Activated CD4-positive, alpha-beta T cell treated with anti-CD3 and anti-CD28 coated beads, Interleukin-2, amount 50 U/mL, for 1 hour (primary cell): ENCODE measurements at places on chromosomes 2 and 18.

GRCh38 chr2:17971531-17972125 lies 93.2 kb downstream of the KCNS3 start:
- DNase-seq, result no peak

- DNase-seq, result no peak
Measured at GRCh38 chr18:8279781-8280330, 329.4 kb upstream of the RAB12 start.

DNA sequence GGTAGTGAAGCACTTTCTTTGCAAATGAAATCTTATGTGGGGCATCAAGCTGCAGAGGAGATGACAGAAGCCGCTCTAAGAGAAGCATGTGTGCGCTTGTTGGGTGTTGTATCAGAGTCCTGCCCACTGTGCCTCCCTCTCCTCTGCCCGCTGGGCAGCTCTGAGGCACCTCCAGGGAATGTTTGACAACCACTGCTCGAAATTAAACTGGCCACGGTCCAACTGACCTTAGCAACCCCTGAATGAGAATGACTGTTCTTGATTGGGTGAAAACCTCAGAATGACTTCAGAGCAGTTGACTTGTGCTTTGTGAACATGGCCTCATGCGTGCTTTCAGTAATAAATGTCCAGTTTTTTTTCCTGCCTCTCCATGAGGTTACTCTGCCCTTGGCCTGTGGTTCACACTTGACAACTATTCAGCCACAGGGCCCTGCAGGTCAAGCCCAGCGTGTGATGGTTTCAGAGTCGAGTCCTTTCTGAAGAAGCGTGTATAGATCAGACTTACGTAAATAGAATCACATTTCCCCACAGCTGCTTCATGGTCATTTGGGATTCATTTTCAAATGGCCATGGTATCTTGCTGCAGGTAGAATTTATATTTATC lies 94.9 kb downstream of the SLC4A3 start:
- DNase-seq, result no peak

DNA sequence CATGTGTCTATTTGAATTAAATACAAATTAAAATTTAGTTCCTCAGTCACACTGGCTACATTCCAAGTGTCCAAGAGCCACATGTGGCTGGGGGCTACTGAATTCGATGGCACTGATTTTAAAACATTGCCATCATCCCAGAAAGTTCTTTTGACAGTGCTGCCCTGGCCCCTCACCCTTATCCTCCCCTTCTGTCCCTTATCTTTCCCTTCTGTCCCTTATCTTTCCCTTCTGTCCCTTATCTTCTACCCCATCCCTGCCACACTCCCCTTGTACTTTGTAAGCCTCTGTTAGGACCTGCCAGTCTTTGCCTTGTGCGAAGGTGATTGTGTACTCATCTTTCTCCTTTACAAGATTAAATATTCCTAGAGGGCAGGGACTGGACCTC lies 85.2 kb downstream of the DNMT3A start:
- no peak for DNase-seq

GRCh38 chr2:69525261-69525660 lies 88.0 kb upstream of the NFU1 start:
- no peak for DNase-seq

DNA sequence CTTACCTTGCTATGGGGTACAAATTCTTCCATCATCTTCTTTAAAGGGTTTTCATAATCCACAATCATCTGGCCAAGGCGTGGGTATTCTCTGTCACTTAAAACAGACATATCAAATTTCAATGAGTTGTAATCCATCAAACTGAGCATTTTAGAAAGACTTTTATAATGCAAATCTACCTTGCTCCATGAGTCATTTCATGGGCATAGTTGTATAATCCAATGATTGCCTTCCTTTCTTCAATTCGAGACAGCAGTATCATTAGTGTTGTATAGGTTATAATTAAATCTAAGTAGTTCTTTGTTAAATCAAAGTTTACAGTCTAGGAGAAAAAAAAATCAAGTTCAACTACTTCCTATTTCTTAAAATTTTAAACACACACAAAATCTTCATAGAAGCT lies 36.3 kb downstream of the NCKAP1 start:
- no peak for DNase-seq

GRCh38 chr2:98478088-98478551 lies 33.5 kb downstream of the INPP4A start:
- DNase-seq, result no peak

- no peak for DNase-seq
Measured at GRCh38 chr18:22681908-22682307, 251.2 kb upstream of the RBBP8 start.

- DNase-seq, result no peak
Measured at GRCh38 chr2:161956738-161957137, 117.3 kb downstream of the DPP4 start.

DNA sequence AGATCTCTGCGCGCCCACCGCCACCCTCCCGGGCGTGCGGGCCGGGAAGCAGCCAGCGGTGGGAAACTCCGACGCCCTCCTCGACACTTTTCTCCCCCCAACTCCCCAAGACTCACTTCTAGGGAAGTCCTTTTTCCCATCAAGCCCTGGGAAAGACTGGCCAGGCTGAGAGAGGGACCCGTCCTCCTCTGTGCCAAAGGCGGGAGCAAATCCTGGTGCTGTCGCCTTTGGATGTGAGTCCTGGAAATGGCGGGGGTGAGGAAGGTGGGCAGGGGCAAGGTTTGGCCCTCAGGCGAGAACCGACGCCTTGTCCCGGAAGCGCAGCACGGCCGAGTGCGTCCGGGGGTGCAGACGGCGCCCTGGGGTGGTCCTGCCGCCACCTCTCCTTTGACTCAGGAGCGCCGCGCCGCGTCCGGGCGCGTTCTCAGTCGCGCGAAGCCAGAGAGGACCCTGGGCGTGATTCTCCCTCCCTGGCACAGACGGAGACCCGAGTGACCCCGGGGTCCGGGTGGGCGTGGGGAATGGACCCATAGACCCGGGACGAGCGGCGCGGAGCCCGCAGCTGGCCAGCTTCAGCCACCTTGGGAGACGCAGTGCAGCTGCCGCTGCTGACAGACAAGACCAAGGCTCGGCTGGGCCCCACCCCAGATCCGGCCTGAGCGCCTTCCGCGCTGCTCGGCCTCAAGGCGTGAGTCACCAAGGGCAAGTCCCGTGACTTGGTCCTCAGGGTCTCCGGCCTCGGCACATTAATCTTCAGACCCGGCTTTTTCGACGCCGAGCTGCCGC lies 3.5 kb upstream of the LBX2 start:
- peak; percentile 23 for DNase-seq

- no peak for DNase-seq
Measured at GRCh38 chr2:162433491-162433890, 89.6 kb downstream of the GCA start.

DNA sequence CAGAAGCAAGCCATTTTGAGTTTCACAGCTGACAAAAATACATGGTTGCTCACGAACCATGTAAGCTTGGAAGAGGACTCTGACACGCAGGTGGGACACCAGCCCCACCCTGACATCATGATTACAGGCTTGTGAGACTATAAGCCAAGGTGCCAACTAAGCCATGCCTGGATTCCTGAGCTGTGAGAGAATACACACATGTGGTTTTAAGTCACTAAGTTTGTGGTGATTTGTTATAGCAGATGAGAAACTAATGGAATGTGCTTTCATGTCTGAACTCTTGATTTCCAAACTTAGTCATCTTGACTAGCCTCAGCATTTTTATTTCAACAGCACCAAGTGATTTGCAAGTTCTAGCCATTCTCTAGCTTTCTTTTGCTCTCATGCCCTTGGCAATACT lies 676.1 kb upstream of the CELF4 start:
- DNase-seq, result no peak

DNA sequence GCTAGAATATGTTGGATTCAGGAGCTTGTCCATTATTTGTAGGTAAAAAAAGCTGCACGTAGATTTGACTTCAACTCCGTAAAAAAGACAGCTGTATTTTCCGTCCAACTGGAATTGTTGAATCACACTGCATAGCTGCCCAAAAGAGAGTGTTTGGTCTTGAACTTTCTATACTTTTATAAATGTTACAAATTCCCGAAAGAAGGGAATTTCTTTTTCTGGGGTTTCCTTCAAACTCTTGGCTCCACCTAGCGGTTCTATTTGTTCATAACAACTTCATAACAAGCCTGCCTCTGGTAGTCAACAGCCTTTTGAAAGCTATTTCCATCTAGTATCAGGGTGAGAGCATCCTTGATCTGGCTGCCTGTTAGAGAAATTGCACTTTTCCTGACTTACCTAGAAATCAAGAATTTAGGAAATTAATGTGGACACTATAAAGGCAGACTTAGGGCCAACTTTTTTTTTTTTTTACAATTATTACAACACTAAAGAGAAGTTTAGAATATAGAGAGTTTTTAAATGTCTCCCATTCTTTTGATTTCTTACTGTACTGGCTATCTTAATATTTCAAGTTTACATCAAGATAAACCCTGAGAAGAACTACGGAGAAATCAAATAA lies 48.1 kb downstream of the TMEM185B start:
- no peak for DNase-seq

DNA sequence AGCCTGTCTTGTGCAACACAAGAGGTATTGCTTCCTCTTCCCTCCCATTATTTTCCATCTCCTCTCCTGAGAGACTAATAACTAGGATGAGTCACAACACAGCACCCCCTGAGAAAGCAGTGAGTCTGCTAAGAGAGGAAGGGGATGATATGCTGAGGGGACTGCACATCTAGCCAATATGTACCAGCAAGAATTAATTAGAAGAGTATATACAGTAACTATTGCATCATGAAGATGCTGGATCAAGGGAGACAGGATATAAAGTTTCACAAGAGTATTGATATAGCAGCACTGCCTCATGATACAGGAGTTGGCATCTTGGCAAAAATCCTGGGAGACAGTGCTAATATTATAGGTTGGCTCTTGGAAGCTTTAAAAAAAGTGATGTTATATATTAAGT lies 289.9 kb upstream of the RBMS1 start:
- DNase-seq, result no peak

DNA sequence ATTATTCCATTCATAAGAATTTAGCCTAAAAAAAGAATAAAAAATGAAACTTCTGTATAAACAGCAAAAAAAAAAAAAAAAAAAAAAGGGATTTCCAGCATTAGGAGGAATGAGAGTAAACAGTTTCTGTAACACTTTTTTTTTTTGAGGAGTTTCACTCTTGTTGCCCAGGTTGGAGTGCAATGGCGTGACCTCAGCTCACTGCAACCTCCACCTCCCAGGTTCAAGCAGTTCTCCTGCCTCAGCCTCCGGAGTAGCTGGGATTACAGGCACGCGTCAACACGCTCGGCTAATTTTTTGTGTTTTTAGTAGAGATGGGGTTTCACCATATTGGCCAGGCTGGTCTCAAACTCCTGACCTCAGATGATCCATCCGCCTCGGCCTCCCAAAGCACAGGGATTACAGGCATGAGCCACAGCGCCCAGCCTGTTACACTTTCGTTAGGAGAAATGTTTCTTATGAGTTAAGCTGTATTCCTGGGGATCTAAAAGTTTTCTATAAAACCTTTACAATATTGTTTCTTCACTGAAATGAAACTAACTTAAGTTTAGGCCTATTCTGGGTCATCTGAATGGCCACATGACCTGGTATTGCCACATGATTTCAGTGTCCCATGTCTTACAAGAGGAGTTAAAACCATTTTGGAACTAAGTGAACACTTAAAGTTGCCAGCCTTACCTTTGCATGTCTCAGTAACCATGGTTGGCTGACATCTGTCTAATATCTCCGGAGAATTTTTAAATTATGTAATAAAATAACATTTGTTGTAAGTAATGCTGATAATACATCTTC lies 17.5 kb downstream of the SMAD2 start:
- no peak for DNase-seq

- DNase-seq, result no peak
Measured at GRCh38 chr2:239152239-239152915, 248.4 kb downstream of the HDAC4 start.

GRCh38 chr2:147718831-147719230 lies 126.0 kb upstream of the ACVR2A start:
- DNase-seq, result no peak
